ENCODE measurements at places on chromosomes 2 and 18. TPM values are rescaled to one million over a fixed set of nuclear protein-coding genes. Genes with fewer than 3 reads are reported as not detected.

Gene STON1
- 112 TPM for total RNA-seq

Gene ITGB1BP1
- 171 TPM for total RNA-seq

GRCh38 chr2:37857575-37858399 lies 67.3 kb upstream of the RMDN2 start:
- DNase-seq = no peak

- no peak for DNase-seq
These were observed 92.6 kb downstream of the SPATS2L start for GRCh38 chr2:200399046-200399445.

DNA sequence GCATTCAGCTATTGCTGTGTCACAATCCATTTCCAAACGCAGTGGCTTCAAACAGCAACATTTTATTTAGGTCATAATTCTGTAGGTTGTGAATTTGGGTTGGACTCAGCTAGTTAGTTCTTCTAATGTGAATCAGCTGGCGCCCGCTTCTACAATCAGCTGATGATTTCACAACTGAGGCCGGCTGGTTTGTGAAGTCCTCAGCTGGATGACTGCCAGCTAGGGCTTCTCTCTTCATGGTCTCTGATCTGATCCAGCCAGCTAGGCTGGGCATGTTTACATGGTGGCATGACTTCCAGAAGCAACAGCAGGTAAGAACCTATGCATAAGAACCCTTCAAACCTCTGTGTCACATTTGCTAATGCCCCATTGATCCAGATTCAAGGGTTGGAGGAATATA lies 172.0 kb downstream of the SLC4A10 start:
- DNase-seq = no peak

- DNase-seq = no peak
These were observed 57.4 kb upstream of the GLI2 start for GRCh38 chr2:120678251-120678650.

DNA sequence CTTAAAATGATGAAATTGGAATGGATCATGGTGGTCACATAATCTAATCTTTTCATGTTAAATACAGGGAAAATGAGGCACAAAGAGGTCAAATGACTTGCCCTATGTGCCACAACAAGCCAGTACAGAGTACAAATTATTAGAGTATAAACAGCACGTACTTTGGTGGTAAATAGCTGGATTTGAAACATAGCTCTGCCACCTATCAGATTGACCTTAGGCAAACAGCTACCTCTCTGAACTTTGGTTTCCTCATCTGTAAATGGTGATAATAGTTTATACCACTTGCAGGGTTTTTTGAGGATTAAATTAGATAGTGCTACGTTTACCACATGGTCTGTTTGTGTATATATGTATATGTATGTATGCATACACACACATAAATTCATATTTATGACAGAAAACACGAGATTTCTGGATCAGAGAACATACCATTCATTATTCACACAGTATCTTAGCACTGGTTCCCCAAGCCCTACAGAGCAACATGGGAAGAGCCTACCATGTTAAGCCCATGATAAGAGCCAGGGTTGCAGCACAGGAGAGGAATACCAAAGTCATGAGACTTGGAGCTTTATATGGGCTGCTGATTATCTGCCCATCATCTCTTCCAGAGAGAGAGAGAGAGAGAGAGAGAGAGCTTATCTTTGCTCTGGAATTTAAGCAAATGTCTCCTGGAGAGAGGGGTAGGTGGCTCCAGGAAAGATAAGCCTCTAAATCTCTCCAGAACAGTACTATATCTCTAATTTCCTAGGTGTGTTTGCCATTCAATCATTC lies 73.5 kb downstream of the MDH1 start:
- no peak for DNase-seq

DNA sequence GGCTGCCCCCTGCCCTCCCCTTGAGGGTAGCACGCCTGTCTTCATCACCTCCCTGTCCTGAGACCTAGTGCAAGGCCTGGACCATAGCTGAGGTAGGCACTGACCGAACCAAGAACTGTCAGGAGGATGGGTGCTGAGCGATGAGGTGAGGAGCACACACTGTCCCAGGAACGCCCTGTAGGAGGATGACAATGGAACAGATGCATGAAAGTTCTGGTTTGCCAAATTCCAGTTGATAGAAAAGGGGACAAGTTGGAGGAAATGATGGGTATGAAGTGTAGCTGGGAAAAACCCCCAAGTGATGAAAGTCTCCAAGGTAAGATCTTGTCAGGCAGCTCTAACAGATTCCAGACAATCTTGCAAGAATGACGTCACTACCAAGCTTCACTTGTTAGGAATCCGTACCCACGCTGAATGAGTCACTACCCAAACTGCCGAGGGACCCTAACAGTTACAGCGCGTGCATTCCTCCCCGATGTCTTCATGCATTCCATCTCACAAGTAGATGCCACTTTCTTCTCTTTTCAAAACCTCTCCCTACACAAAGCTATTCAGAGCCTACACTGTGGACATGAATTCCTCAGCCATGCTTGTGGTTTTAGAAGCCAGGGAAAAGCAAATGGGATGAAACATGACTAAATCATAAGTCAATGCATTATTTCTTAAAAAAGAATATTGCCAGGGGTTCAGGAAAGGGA lies 27.6 kb downstream of the MRPL33 start:
- DNase-seq = no peak

- DNase-seq = peak; percentile 38
These were observed 63.6 kb downstream of the CIB4 start for GRCh38 chr2:26577442-26578112.

DNA sequence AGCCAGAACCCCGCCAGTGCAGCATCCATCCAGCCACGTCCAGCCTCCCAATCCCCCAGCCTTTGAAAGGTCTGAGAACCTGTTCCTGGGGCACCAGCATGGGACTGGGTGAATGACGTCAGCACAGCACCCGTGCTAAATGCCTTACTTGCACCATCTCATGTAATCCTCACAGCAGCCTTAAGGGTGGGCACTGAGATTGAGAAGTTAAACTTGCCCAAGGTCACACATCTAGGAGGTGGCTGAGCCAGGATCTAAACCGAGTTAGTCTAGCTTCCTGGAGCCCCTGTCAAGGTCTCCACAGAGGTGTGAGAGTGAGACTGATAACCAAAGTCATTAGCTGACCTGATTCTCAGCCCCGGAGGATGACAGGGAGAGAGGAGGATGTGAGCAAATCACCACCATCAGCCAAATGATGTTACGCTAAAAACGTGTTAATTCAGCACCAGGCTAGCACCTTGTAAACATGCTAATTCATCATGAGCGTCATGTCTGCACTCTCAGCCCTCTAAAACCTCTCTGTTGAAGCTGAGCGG lies 4.6 kb downstream of the CD8A start:
- DNase-seq = no peak

DNA sequence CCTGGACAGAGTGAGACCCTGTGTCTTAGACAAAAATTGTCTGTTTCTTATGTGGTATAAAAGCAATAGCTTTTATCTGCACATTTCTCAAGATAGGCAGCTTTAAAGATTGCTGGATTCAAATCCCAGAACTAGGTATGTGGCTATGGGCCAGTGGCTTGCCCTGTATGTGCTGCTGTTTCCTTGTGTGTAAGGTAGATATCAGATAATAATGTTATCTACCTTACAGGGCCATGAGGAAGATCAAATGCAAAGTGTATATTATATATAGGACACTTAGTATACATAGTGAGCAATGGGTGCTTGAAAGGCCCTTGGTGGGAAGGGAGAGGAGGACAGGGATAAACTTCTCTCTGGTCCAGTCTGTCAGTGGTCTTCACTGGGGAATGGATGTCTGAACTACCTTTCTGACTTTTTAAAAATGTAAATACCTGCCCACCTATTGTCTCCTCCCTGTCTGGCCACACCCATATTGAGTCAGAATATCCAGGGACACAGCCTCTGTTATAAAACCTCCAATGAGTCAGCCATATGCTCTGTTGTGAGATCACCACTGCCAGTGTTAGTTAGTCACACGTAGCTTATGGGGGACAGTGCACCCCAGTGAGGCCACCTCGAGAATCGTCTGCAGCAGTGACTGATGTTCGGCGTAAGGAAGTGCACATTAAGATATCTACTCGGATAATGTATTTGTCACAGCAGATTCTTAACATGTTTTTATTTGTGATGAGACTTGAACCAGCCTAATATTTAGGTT lies 383.4 kb downstream of the PTPRM start:
- DNase-seq = no peak

GRCh38 chr2:16559278-16560067 lies 106.2 kb downstream of the CYRIA start:
- no peak for DNase-seq

GRCh38 chr2:51145761-51146160 lies 113.8 kb upstream of the NRXN1 start:
- no peak for DNase-seq
